ENCODE measurements at places on chromosomes 4 and X. TPM values are rescaled to one million over a fixed set of nuclear protein-coding genes. Genes with fewer than 3 reads are reported as not detected.

- H3K36me3 ChIP-seq = no peaks in the 10 kb centered on the region
- DNase-seq = no peak
- H3K27ac ChIP-seq = no peak overlapping the region
- H3K4me3 ChIP-seq = no peak overlapping the region
These were observed 183.3 kb upstream of the INTU start for GRCh38 chr4:127449449-127449848.

GRCh38 chr4:81974523-81974922 is 399.3 kb downstream of the HNRNPD start:
- DNase-seq = no peak
- no peaks in the 10 kb centered on the region for H3K4me1 ChIP-seq
- H3K4me3 ChIP-seq = no peak overlapping the region
- H3K36me3 ChIP-seq = no peaks in the 10 kb centered on the region
- H3K27me3 ChIP-seq = no peaks in the 10 kb centered on the region

- H3K4me3 ChIP-seq = no peak overlapping the region
These were observed 9.5 kb downstream of the GABRB1 start for GRCh38 chr4:47040828-47041227.

DNA sequence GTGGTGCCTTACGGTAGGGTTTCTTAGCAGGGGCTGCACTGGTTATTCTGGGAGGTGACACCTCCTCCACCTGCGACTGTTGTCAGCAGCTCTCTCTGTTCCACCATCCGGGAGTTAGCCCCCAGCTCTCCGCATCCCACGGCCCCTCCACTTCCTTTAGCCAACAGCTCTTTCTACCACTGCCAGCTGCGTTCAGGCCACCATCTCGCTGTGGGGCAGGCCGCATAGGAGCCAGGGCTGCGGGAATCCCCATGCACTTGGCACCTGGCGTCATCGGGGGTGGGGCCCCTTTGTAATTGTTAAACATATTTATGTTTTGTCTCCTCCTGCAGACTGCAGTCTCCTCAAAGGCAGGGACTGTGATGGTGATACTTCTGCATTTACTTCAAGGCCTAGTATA is 480.2 kb downstream of the SMARCA1 start:
- H3K36me3 ChIP-seq = no peaks in the 10 kb centered on the region
- no peaks in the 10 kb centered on the region for H3K27me3 ChIP-seq
- H3K27ac ChIP-seq = no peak overlapping the region

- DNase-seq = no peak
- peaks cover 24% of the 10 kb centered on the region for H3K4me1 ChIP-seq
- no peak overlapping the region for H3K4me3 ChIP-seq
- H3K36me3 ChIP-seq = no peaks in the 10 kb centered on the region
These were observed 6.9 kb downstream of the MRFAP1L1 start for GRCh38 chr4:6702761-6703160.

DNA sequence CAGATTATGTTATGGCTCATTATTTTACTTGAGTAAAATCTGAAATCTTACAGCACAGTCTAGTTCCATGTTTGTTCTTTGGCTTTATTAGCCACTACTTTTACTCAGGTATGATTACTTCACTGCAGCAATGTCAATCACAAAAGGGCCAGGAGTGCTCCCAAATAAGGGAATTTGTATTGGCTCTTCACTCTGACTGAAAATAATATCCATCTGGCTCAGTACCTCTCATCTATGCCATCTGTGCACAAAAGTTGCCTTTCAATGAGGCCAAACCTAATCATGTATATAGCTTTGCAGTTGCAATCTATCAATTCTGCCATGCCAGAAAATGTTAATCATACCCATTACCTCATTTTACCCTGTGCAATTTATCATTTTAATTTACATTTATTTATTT is 161.1 kb downstream of the TECRL start:
- no peaks in the 10 kb centered on the region for H3K36me3 ChIP-seq
- H3K27ac ChIP-seq = no peak overlapping the region
- no peaks in the 10 kb centered on the region for H3K27me3 ChIP-seq
- no peaks in the 10 kb centered on the region for H3K4me1 ChIP-seq
- no peak overlapping the region for H3K4me3 ChIP-seq

Gene GPRIN3
- 4.0 TPM for total RNA-seq

DNA sequence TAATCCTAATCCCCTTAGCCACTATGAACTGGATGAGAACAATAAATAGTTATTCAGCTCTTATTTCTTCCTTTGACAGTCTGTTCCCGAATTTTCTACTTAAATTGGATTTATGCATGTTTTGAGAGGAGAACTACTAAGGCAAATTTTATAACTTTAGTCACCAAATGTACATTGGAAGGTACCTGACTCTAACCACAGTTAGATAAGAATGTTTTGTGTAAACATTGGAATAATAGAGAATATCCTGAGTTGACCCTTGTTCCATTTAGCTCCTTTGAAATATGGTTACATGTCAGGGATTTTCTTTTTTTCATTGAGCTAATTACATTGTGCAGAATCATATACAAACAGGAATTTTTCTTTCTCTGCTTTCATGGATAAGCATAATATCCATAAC is 202.6 kb downstream of the TLL1 start:
- no peaks in the 10 kb centered on the region for H3K27me3 ChIP-seq
- no peak for DNase-seq
- no peak overlapping the region for H3K27ac ChIP-seq
- H3K4me1 ChIP-seq = no peaks in the 10 kb centered on the region
- H3K4me3 ChIP-seq = no peak overlapping the region

GRCh38 chr4:64192731-64193412 is 216.4 kb downstream of the TECRL start:
- no peaks in the 10 kb centered on the region for H3K36me3 ChIP-seq
- no peaks in the 10 kb centered on the region for H3K4me1 ChIP-seq
- no peaks in the 10 kb centered on the region for H3K27me3 ChIP-seq
- no peak overlapping the region for H3K27ac ChIP-seq

DNA sequence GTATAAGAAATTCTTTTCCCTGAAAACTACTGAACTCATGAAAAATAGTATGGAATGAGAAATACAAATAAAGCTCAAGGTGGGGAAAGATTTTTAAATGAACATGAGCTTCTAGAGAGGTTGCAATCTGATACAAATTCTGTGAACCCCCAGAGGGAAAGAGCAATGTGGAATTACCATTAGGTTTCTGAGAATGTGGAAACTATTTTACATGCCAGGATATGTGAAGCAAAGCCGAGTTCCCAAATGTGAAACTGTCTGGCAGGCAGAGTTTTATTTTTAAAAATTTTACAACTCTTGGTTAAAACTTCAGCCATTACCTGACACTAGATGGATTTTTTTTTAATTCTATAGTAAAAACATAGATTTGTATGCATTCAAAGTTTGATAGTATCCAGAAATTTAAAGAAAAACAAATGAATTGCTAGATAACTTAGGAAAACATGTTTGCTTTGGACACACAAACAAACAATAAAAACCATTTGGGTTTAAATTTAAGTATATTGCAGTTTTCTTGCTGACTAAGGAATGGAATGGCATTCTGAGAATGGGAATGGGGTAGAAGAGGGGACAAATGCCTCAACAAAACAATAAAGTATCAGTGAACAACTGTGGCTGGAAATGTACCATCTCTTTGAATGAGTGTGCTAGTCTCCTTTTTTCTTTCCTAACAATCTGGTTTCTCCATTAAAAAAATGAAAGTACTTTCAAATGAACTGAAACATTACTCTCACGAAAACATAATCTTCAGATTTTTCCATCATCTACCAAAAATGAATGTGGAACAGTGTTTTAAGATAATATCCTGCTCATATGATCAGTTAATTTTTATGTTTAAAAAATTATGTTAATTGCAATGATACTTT is 99.6 kb downstream of the PCDH18 start:
- DNase-seq = no peak
- no peaks in the 10 kb centered on the region for H3K27me3 ChIP-seq
- H3K4me3 ChIP-seq = no peak overlapping the region
- no peaks in the 10 kb centered on the region for H3K36me3 ChIP-seq
- H3K4me1 ChIP-seq = no peaks in the 10 kb centered on the region

DNA sequence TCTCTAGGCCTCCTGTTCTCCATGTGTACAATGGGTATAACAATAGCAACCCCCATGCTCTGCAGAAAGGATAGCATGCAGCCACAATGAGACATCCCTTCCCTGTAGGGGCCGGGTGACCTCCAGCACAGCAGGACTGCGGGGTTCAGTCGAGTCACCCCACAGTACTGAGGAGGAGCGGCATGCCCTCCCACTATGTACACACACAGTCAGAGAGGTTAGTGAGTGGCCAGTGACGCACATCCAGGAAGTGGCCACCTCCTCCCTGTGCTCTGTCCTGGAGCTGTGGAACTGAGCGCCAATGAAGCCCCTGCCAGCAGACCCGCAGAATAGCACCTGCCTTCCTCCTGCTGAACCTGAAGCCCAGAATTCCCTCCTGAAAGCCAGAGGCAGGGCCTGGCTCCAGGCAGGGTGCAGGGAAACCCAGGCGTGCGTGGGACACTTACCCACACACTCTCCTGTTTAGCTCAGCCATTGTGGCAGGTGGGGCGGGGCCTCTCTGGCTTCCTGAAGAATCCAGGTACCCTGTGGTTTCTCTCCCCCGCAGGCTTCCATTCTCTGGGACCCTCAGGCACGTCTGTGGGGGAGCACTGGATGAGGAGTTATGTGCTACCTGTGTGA is 50.0 kb downstream of the WFS1 start:
- H3K27me3 ChIP-seq = no peaks in the 10 kb centered on the region
- no peak overlapping the region for H3K4me3 ChIP-seq
- no peak overlapping the region for H3K27ac ChIP-seq
- no peaks in the 10 kb centered on the region for H3K4me1 ChIP-seq

Gene G3BP2
- total RNA-seq = 86.2 TPM

- no peaks in the 10 kb centered on the region for H3K4me1 ChIP-seq
- H3K36me3 ChIP-seq = no peaks in the 10 kb centered on the region
- H3K27me3 ChIP-seq = no peaks in the 10 kb centered on the region
- DNase-seq = no peak
These were observed 36.5 kb upstream of the GUCY1B1 start for GRCh38 chr4:155722336-155722735.

Gene ARL9
- not detected for total RNA-seq

- H3K27ac ChIP-seq = no peak overlapping the region
- no peaks in the 10 kb centered on the region for H3K4me1 ChIP-seq
- no peaks in the 10 kb centered on the region for H3K27me3 ChIP-seq
- H3K4me3 ChIP-seq = no peak overlapping the region
These were observed 54.4 kb upstream of the LCORL start for GRCh38 chr4:18075823-18076433.

Measured in breast epithelium (tissue), 4 donors.